ENCODE measurements at places on chromosomes 6 and 20.

DNA sequence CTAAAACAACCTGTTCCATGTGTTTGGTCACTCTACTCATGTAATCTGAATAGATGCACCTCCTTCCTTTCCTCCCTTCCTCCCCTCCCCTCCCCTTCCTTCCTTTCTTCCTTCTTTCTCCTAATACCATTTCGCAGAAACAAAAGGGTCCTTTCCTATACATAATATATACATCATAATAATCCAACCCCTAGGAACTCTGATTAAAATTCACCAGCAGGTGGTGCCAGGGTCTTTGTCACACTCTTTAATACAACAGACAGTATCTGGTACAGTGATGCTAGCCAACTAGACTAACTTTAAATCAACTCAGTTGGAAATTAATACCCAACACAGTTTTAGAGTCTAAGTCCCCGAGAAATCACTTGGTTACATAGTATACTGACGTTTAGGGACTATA, 181.2 kb upstream of the SHLD1 start:
- no peak for DNase-seq

- DNase-seq, result no peak
These were observed 19.1 kb upstream of the HLA-DQB1 start for GRCh38 chr6:32685603-32686002.

GRCh38 chr6:125773387-125774341, 17.1 kb upstream of the NCOA7 start:
- DNase-seq, result no peak

- DNase-seq, result no peak
These were observed 87.7 kb downstream of the HIVEP1 start for GRCh38 chr6:12099623-12100338.

DNA sequence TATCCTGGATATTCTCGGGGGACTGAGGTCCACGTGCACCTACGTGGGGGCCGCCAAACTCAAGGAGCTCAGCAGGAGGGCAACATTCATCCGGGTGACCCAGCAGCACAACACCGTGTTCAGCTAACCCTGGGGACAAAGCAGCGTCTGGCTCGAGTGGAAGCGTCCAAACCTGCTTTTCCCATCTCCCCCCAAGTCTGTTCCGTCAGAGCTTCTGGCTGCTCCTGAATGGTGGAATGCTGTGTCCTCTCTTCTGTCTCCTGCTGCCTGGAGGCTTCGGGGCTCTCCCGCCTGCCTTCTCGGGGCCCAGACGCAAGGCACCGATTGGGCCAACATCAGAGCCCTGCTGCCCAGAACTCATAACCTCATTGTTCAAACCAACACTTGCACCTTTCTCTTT, 56.7 kb downstream of the GMPR start:
- DNase-seq, result no peak

DNA sequence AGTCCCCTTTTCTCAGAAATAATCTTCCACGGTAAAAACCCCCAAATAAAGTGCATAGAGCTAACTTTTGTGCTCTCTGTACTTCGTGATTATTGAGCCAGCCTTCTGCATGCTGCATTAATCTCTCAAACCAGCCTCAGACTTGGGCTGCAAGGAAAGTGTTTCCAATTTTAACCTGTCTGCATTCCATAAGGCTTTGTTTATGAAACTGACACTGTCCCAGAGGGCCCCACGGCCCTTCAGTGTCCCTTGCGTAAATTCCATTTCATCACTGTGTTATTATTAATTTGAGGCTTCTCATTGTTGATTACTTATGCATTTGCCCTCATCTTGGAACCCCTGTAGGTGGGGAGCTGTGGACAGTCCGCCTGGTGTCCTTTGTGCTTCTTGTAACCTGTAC, 15.6 kb upstream of the SNRPB2 start:
- DNase-seq, result no peak

GRCh38 chr6:84606860-84607259, 157.5 kb downstream of the TBX18 start:
- DNase-seq, result no peak

GRCh38 chr20:25389401-25389857, 1.2 kb downstream of the ABHD12 start:
- DNase-seq, result no peak

DNA sequence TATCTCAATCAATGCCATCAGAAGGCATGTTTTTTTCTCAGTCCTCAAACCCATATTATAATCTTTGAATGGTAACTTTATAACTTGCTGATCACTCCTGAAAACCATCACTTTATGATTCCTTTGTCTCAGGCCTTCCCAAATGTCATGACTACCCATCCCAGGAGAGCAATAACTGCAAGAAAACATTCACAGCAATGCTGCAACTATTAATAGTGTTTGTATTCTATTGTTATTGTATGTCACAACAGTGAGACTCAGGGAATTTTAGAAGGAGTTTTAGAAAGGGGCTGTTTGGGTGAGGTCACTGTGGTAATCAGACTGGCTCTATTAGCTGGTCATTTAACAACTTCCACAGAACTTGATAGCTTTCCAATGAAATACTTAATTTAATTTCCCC, 301.4 kb upstream of the TBX18 start:
- DNase-seq, result no peak

- DNase-seq, result no peak
These were observed 16.2 kb downstream of the KCNK17 start for GRCh38 chr6:39298061-39298460.

DNA sequence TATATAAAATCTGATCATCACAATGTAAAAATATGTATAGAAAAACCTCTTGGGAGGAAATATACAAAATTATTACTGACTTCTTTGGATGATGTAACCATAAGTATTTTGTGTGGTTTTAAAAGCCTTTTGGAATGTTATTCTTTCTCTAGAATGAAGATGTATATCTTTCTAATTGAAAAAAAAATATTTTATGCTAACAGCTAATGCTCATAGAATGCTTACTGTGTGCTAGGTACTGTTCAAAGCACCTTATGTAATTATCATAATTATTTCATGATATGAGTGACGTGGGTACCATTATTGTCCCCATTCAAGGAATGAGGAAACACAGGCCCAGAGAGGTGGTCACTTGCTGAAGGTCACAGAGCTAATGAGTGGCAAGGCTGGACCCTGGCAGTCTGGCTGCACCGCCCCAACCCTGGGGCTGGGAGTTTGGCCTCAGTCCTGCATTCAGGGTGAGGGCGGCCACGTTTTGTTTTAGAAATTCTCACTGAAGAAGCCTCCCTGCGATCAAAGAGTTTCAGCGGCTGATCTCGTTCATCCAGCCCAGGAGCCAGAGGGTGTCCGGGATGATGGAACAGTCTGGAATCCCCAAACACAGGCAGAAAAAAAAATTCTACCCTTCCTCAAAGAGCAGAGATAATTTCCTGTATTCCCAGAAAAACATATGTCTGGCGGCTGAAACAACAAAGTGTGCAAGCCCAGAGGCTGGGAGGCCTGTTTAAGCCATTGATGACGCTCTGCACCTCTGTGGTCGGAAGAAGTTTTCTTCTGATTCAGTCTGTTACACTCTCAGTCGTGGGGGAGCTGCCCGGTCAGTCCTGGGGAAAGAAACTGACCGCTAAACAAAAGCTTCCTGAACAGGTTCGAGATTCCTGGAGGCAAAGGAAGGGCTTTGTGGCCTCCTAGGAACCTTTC, 37.3 kb downstream of the TFEB start:
- no peak for DNase-seq

DNA sequence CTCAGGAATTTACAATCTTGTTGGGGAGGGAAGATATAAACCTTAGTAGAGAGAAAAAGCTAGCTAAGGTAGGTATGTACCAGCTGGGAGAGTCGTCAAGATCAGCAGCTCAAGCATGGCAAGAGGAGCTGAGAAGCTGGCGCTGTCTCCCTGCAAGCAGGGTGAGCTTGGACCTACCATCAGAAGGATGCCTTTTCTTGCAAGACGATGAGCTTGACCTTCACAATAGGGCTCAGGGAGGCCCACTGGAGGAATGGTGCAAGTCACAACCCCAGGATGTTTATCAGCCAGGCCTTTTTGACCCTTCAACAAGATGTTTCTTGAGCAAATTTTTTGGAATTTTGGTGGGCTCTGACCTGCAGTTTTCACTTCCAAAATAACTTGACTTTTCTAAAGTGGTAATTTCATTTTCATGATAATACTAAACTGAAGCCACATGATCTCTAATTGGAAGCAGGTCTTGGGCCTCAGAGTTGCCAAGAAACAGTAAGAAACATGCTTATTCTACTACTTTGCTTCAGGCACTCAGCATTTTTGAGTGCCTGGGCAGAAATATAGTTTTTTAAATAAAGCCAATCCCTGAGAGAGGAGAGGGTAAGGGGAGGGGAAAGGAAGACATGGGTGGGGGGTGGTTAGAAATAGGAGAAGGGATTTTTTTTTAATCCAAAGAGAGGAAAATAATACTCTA, 258.1 kb downstream of the CLIC5 start:
- no peak for DNase-seq

DNA sequence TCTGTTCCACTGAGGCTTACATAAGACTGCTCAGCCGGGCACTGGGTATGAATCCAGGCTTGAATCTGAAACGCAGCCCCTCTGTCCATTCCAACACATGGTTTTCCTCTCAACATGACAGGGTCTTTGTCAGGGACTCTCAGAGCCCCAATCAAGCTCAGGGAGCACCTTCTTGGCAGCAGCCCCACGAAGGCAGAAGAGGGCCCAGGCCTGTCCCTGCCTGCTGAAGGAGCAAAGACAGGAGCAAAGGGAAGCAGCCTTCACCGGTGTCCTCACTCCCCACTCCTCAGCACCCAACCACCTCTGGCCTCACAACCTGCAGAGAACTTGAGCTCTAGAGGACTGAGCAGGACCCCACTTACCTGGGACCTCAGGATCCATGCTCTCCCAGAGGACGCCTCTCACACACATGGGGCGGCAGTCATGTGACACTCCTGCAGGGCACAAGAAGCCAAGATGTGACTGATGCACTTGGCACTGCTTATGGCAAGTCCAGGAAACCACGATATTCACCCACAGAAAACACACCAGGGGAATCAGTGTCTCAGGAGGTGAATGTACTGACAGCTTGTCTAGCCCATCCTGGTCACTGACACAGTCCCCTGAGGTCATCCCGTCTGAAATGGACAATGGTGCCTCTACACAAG, 4.3 kb downstream of the SNHG17 start:
- DNase-seq, result no peak

DNA sequence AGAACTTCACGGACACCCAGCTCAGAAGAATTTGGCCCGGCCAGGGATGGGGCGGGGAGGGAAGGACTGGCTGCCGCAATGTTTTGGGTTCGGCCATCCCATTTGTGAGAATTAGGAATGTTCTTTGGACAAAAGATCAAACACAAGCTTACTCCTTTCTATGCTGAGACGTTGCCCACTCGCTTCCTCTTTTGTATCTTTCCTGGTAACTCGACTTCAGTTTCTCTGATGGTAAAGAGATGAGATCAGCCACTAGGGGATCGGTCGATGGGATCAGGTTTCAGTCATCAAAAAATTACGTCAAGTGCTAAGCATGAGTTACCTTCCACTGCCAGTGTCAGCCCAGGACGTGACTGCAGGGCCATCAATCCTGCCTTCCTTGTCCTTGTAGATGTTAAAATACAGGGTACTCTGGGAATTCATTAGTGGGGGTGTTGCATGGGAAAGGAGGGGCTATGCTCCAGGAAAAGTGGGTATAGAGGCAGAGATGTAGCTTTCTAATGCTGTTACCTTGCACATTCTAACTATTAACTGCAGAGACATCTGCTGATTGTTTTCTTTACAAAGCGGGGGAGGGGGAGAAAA, 190.2 kb downstream of the TSHZ2 start:
- no peak for DNase-seq

- no peak for DNase-seq
These were observed 46.2 kb downstream of the BFSP1 start for GRCh38 chr20:17485017-17485416.

GRCh38 chr6:105797286-105797979, 288.7 kb upstream of the PRDM1 start:
- no peak for DNase-seq

DNA sequence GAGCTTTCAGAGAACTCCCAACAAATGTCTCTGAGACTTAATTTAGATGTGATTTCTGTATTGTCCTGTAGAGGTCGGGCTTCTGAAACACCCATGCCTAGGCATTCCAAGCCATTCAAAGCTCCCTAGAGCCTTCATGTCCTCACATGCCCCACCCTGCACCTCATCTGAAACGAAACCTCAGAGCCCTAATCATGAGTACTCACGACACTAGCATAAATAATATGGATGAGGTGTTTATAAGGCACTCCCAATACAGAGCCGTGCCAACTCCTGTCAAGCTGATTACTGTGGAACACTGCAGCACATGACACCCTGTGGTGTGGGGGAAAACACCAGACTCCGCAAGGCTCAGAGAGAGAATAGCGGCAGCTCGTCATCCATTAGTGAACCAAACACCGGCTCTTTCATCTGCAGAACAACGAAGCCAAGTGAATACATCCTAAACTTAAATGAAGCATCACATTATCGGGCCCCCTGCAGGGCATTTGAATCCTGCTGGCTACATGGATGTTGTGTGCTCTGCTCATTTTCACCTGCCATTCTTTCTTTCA, 83.8 kb downstream of the FNDC1 start:
- no peak for DNase-seq

- DNase-seq, result no peak
These were observed 18.3 kb downstream of the SNX9 start for GRCh38 chr6:157841211-157841840.

DNA sequence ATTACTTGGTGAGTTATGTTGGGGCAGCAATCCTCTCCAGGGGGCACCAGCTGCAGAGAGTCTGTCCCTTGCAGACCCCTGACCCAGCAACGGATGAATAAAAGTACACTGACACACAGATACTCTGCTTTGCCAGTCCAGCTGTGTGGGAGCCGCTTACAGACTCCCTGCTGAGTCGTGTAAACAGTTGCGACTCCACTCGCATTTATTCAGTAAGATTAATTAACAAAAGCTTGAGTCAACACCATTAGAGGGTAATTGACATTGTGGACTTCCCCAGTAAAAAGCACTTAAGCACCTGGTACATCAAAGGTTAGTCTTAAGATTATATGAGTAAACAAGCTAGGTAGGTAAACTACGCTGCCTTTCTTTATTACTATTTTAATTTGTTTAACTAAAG, 92.0 kb upstream of the TMEM181 start:
- DNase-seq, result no peak

GRCh38 chr6:32964776-32965175, 3.6 kb upstream of the BRD2 start:
- DNase-seq, result no peak

GRCh38 chr20:36091561-36092397, 62.8 kb upstream of the EPB41L1 start:
- DNase-seq, result no peak

- DNase-seq, result peak; percentile 19
These were observed 165.4 kb downstream of the CDH26 start for GRCh38 chr20:60123652-60124051.

GRCh38 chr6:85464260-85464644, 14.4 kb downstream of the NT5E start:
- peak; percentile 89 for DNase-seq

GRCh38 chr20:12173347-12174012, 255.8 kb downstream of the BTBD3 start:
- no peak for DNase-seq
